ENCODE measurements at places on chromosomes 2 and 18.

DNA sequence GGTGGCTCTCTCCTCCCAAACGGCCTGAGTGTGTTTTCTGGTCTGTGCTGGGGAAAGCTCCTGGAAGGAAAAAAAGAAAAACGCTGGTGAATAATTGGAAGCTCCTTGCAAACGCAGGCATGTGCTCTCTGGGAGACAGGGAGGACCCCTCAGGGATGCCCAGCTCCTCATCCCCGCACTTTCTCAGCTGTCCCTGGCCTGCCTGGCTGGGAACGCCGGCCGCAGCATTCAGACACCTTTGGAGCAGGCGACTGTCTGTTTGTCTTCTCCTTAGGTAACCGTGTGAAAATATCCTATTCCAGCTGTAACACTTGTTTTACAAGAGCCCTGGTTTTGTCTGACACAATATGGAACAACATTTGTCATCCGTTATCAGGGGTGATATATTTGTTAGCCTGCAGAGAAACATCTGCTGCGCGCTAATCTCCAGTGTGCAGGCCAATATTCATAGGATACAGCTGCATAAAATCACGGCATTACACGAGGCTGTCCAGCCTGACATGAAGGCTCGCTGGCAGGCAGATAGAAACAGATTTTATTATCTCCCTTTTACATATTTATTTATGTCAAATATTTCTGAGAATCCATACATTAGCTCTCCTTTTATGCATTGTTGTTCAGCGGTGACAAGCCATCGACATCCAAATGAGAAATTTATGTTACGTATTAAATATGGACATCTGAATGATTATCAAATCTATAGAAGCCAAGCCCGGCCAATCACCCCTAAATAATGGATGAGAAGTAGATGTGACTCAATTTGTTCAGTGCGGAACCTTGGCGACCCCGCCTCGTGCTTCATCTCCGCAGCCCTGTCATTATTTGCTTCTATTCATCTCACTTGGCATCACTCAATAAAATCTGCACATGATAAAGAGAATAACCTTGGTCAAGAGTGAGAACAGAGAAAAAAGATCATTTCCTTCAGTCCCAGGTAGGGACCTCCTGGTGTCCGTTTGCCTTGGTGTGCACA, 675.1 kb upstream of the SALL3 start:
- no peak for DNase-seq

DNA sequence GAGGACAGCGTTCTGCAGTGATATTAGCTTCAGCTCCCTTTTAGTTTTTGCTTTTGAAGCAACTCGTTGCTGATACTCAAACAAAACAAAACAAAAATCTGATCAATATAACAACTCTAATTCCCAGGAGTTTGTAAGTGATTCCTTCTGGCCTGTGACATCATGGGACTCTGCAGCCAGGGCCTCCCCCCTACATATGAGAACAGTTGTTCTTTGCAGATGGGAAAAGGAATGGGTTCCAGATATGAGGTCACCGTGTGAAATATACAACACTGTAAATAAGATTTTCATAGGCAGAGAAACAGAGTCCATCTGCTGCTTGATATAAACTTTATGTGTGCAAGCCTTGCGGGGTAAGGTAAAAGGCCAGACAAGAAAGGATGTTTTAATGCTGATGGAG, 56.7 kb downstream of the DIS3L2 start:
- DNase-seq: no peak

DNA sequence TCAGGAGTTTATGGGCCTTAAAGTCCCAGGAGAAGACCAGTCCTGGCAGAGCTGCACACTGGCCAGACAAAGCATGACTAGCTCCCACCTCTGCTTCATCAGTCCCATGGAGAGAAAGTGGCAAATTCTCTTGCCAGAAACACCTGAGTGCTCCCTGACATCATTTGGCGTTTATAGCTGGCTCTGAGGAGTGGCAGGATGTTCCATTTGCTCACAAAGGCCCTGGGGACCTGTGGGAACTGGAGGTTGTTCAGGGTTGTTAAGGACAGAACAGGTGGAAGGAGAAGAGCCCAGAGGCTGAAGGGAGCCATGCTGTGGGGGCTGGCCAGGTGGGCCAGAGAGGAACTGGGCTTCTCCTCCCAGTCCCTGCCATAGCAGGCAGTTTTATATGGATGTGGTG, 56.1 kb downstream of the RPL37A start:
- no peak for DNase-seq

- DNase-seq: no peak
These were observed 3.8 kb upstream of the ARID5A start for GRCh38 chr2:96532641-96533291.

GRCh38 chr2:111707700-111708099, 176.3 kb downstream of the ANAPC1 start:
- DNase-seq: no peak

GRCh38 chr18:23936381-23936958, 78.1 kb upstream of the TTC39C start:
- DNase-seq: no peak

- DNase-seq: no peak
These were observed 38.4 kb upstream of the ITGAV start for GRCh38 chr2:186551323-186552050.

- no peak for DNase-seq
These were observed 2115.3 kb upstream of the PIK3C3 start for GRCh38 chr18:39839782-39840181.

GRCh38 chr2:8122520-8122919, 559.3 kb upstream of the ID2 start:
- DNase-seq: no peak

DNA sequence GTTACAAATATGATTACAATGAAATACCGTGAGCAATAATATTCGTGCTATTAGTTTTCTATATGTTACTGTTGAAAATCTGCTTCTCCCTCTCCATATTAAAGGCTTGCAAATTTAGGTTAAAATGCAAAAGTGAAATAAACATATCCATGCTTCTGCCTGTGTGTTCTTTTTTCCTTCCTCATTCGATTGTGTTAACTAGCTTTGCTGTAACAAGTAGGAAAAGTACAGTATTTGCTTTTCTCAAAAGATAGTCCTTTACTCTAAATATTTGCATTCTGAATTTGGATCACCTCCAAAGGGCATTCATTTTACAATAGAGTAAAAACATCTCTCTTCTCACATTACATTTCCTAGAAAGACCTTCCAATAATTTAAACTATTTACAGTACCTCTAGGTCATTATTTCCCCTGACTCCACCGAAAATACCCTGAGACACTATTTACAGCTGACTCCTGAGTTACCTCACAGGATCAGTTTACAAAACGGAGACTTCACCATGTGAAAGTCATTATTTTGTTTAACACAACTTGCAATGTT, 835.0 kb upstream of the FANCL start:
- DNase-seq: no peak

DNA sequence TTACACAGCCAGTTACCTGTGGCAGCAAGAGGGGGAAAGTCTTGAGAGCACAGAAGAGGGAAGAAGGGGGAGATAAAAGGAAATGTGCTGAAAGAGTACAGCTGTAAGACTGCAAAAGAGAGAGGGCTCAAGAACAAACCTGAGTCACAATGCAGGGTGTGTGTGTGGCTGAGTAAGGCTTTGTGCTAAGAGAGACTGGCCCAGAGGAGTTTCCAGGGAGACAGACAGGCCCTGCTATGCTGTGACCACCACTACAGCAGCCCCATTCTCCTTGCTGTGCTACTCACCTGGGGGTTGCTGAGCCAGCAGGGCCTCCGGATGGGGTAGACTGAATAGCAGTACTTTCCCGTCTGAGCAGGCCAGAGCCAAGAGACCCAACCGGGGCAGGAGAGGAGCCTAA, 12.4 kb upstream of the MPV17 start:
- no peak for DNase-seq

GRCh38 chr18:56508370-56509036, 129.9 kb downstream of the TXNL1 start:
- no peak for DNase-seq

GRCh38 chr2:173957517-173957916, 7.7 kb downstream of the SP3 start:
- no peak for DNase-seq

GRCh38 chr2:1505031-1505441, 91.8 kb downstream of the TPO start:
- no peak for DNase-seq

DNA sequence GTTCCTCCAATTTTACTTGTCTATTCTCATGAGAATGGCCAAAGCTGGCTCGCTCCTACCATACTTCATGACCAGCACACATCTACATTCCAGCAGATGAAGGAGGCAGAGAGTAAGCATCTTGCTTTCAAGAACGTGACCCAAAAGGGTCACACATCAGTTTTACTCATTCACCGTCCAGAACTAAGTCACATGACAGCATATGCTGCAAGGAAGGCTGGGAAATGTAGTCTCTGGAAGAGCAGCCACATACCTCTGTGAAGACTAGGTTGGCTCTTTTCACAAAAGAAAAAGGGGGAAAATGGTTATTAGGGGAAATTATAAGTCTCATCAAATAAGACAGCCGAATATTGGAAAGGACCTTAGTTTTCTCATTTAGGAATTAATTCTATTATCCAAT, 835.3 kb downstream of the EPHA4 start:
- no peak for DNase-seq

GRCh38 chr2:44075541-44075940, 79.8 kb upstream of the LRPPRC start:
- DNase-seq: no peak

DNA sequence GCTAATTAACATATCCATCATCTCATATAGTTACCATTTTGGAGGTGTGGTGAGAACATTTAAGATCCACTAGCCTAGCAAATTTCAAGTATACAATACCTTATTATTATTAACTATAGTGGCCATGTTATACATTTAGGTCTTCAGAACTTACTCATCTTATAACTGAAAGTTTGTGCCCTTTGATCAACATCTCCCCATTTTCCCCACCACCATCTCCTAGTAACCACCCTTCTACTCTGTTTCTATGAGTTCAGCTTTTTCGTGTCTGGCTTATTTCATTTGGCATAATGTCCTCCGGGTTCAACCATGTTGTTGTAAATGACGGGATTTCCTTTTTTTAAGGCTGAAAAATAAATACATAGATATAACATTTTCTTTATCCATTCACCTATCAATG, 15.9 kb downstream of the NEURL3 start:
- no peak for DNase-seq

DNA sequence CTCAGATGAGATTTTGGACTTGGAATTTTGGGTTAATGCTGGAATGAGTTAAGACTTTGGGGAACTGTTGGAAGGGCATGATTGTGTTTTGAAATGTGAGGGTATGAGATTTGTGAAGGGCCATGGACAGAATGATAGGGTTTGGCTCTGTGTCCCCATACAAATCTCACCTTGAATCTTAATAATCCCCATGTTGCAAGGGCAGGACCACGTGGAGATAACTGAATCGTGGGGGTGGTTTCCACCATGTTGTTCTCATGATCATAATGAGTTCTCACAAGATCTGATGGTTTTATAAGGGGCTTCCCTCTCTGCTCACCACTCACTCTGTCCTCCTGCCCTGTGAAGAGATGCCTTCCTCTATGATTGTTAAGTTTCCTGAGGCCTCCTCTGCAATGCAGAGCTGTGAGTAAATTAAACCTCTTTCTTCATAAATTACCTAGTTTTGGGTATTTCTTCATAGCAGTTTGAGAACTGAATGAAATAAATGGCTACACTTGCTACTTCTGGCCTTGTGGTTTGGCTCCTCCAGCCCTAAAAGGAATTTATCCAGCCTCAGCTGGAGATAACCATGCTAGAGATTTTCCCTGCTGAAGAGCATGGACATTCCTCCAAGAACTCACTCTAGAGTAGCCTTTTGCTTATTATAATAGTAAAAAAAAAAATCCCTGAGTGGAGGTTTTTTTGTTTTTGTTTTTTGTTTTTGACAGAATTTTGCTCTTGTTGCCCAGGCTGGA, 144.3 kb upstream of the TFPI start:
- DNase-seq: no peak

DNA sequence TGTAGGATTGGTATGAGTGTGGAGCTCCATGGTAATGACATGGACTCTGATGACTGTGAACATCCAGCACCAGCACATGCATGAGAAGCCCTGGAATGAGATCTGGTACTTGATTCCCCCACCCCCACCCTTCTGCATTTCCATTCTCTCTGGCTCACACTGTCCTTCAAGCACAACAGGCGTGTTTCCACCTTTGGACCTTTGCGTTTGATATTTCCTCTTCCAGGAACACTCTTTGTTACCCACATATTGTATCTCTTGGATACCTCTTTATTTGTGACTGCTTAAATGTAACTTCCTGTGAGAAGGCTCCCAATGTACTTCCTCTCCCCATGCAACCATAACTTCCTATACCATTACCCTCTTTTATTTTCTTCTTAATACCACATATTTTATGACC, 263.8 kb downstream of the HNMT start:
- DNase-seq: no peak

- no peak for DNase-seq
These were observed 175.7 kb upstream of the RND3 start for GRCh38 chr2:150663143-150663542.

DNA sequence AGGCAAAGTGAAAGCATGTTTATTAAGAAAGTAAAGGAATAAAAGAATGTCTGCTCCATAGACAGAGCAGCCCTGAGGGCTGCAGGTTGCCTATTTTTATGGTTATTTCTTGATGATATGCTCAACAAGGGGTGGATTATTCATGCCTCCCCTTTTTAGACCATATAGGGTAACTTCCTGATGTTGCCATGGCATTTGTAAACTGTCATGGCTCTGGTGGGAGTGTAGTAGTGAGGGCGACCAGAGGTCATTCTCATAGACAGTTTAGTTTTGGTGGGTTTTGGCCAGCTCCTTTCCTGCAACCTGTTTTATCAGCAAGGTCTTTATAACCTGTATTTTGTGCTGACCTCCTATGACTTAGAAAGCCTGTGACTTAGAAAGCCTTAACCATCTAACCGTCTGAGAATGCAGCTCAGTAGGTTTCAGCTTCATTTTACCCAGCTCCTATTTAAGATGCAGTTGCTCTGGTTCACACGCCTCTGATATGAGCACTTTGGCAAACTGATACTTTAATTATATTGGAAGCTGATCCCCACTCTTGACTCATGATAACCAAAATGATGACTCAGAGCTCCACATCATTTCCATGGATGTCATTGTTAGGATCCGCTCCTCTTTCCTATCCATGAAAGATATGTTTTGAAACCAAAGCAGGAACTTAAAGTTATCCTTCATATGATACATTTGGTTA, 14.5 kb upstream of the ERMN start:
- DNase-seq: no peak

GRCh38 chr2:88329815-88330603, 122.5 kb downstream of the FOXI3 start:
- DNase-seq: no peak

All from stimulated activated CD4-positive, alpha-beta T cell treated with anti-CD3 and anti-CD28 coated beads, Interleukin-12 subunit alpha, Interleukin-12 subunit beta, amount 100 ng/mL, for 4 hours (primary cell).